Smooth muscle cell of the brain vasculature (primary cell): ENCODE measurements at places on chromosomes 2 and 18.

DNA sequence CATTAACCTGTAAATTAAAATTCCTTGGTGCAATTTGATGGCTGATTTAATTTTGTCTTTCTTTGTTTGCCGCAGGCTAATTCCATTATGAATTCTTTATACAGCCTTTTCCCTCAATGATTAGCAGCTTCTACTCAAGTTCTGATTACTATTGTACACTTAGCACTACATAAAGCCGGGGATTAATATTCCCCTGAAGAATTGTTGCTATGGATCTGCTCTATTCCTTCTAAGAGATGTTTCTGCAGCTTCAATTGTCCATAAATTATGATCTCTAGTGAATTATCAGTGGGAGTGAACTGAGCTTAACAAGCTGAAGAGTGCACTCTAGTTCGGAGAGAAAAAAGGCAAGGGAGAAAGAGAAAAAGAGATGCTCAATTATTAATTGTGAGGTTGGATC lies 433.7 kb upstream of the SPRED2 start:
- no peak for DNase-seq

GRCh38 chr2:145325485-145325884 lies 805.6 kb upstream of the ZEB2 start:
- no peak for DNase-seq

DNA sequence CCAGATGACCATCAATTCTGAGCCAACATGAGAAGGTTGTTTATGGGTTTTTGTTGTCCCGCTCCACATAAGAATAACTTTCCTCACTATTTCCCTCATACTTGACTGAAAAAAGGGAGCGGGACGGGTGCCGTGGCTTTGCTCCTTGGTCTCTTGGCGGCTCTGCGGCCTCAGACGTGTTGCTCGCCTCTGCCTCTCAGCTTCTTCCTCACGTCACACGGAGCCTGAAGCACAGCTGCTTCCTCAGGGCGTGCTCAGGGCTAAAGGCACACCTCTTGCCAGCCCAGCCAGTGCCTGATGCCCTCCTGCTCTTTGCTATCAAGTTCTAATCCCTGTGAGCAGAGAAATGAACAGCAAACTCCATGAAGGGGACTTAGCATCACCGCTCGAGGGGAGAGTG lies 17.9 kb upstream of the ID2 start:
- no peak for DNase-seq

DNA sequence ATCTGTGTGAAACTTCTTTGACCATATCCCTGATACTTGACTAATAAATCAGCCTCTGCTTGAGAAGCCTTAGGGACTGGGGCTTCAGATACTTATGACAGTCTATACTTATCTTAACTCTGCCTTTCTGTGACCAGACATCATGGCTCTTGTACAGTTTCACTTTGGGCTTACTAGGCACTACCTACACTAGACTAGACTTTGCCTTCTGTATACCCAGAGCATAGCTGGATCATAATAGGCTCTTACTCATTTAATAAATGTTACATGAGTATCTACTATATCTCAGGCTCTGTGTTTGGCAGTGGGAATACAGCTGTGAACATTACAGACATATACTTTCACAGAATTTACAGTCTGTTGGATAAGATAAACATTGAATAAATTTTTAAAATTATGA lies 9.0 kb downstream of the UGP2 start:
- no peak for DNase-seq
